HS-27A (cell line): ENCODE measurements at places on chromosomes 1 and 21.
A peak's percentile ranks its signal among the peaks of the same experiment; 100 is the strongest.

DNA sequence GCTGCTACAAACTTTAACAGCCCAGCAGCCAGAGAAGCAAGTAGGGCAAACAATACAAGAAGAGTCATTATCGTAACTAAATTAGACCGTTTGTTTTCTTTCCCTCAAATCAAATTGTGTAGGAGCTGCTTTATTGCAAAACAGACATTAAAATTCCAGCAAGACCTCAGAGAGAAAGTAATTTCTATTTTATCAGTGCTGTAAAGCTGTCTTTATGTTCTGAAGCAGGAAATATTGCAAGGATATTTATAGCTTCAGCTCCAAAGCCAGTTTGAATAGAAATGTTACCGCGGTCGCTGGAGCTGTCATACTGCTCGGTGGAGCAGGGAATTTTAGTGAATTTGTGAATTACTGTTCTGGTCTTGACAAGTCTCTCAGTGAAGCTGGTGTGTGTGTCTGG is 503.8 kb upstream of the PLXNA2 start:
- DNase-seq = no peak

- no peak for DNase-seq
Measured at GRCh38 chr1:47830021-47830420, 167.2 kb downstream of the TRABD2B start.

DNA sequence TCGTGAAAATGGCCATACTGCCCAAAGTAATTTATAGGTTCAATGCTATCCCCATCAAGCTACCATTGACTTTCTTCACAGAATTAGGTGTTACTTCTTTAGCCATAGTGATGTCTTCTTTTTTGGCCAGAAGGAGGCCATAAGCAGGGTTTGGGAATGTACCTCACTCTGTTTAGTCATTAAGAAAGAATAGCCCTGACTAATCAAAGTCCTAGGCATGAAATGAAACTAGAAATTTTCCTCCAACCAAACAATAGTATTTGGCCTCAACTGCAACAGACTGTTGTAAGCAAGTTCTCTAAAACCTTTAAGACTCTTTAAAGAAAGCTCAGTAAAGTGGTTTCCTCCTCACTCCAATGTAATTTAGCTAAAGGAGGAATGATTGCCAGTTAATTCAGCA is 163.9 kb downstream of the AKT3 start:
- DNase-seq = no peak

- DNase-seq = no peak
Measured at GRCh38 chr1:59015708-59016107, 231.9 kb upstream of the JUN start.

- no peak for DNase-seq
Measured at GRCh38 chr1:9040659-9041030, 14.4 kb upstream of the SLC2A7 start.

DNA sequence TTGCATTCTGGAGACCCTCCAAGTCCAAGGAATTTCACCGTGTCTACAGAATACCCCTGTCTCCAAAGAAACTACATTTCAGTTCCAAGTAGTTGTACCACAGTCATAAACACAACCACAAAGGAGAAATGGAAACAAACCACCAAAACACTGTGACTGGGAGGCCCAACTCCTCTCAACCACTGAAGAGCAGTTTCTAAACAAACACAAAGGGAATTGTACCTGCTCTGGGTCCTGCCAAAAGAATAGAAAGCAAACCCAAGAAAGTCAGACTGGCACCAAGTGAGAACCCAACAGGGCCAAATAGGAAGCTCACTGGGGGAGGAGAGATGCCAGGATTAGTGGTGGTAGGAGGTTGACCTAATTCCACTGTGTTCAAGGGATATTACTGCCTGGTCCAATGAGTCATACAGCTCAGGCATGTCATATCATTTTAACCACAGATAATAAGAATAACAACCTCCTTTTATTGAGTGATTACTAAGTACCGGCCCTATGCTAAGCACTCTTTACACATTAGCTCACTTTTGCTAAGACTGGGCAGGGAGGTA is 123.9 kb upstream of the PPP2R5A start:
- DNase-seq = peak; percentile 45

DNA sequence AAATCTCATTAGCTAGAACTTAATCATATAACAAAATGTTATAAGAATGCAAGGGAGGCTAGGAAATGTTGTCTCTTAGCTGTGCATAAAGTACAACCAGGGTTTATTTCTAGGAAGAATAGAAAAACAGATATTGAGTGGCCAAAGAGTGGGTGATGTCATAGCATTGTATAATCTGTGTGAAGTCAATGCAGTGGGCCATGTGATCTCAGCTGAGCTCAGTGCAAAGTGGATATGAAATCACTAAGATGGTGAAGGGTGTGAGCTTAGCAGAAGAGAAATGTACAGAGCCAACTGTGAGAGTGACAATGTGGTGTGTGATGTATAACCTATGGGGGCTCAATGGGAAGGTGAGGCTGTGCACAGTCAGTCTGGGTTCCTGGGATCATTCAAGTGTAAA is 29.7 kb upstream of the DUSP23 start:
- DNase-seq = no peak

DNA sequence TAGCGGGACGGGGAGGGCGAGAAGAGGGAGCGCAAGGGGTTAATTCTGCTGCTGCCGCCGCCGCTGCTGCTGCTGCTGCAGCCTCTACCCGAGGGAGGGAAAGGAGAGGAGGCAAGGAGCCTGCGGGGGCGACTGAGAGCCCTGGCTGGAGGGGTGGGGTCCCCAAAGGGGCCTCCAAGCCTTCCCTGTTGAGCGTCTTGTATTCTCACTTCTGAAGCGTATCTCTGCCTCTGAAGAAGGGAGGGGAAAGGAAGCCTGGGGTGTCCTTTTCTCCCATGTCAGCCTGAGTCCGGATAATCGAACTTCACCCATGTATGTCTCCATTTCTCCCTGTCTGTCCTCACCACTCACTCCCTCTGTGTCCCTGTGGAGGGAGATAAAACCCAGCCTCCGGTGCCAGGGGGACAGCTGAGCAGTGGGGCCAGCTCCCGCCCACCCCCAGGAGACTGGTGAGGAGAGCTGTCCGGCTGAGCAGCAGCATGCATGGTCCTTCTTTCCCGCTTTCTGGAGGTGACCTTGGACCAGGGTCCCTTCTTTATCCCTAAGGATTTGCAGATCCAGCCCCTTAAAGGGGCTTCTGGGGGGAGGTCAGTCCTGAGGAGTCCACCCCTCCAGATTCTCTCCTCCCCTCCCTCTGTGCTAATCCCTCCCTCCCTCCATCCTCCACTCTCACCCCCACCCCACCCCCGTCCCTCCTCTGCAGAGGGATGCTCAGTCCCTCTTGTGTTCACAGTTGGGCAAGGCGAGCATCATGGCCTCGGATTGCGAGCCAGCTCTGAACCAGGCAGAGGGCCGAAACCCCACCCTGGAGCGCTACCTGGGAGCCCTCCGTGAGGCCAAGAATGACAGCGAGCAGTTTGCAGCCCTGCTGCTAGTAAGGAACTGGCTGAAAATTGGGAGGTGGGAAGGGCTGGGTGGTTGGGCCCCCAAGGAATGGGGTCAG is 1.0 kb downstream of the NCDN start:
- DNase-seq = no peak

DNA sequence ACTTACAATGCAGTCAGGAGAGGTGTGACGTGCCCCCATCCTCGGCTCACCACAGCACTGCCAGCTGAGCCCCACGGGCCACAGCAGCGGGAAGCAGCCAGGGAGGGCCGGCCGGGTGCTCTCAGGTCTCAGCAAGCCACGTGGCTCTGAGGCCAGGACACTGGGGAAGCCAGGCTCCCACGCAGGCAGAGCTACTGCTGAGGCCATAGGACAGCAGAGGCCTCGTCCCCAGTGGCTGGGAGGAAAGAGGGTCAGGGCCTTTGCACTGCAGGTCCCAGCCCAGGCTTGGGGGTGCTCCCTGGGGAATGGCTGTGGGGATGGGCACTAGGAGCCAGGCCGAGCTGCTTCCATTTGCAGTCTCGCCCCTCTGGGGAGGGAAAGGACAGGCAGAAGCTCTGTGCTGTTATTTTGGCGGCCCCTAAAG is 5.8 kb downstream of the LRRC47 start:
- DNase-seq = no peak

DNA sequence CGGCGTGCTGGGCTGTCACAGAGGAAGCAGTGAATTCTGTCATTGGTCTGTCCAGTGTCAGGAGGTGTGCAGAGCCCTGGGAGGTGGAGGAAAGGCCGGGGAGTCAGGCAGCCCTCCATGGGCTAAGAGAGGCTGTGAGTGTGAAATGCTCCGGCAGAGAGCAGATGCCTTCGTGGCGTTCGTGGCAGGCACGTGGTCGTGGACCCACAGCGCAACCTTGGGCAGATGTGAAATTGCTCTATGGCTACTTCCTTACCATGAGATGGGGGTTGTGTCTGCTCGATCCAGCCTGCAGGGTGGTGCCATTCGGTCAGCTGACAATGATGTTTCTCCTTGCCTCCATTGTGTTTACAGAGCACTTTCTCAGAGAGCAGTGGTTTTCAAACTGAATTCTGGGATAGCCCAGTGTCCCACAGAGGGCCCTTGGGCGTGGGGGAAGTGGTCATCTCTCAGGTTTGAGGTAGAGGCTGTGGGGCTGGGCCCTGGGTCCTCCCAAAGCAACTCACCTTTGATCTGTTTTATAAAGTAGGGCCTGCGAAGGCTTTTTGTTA is 27.9 kb downstream of the TNFRSF1B start:
- no peak for DNase-seq

- no peak for DNase-seq
Measured at GRCh38 chr1:2556277-2556677, at the start of gene TNFRSF14. Gene TNFRSF14 (plus strand): TSS chr1:2556371. CDS start chr1:2556665, 294 bp downstream.

GRCh38 chr21:14453339-14454015 is 70.5 kb upstream of the HSPA13 start:
- no peak for DNase-seq

GRCh38 chr21:29939924-29940275 is at the start of gene GRIK1:
Gene GRIK1 (minus strand): TSS chr21:29939996.
- DNase-seq = no peak

DNA sequence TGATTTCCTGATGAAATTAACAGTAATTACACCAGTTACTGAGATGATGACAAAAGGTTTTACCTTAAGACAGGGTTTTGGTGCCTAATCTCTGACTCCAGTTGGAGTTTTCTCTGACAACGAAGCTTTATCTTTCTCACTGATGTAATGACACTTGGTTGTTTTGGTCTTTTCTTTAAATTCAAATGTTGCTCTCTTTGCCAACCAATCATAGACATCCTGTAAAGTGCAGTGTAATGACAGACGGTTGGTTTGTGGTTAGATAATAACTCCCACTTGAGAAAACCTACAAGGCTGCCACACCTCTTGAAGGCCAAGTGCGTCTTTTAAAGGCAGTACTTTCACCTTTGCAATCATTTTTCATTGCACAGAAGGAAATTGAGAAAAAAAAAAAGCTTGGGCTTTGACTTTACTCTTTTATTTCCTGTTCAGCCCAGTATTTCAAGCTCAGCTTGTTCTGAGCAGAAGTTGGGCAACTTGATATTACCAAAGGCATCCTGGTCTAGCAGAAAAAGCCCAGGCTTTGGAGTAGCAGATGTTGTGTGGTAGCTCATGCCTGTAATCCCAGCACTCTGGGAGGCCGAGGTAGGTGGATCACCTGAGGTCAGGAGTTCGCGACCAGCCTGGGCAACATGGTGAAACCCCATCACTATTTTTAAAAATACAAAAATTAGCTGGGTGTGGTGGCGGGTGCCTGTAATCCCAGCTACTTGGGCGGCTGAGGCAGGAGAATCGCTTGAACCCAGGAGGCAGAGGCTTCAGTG is 14.9 kb downstream of the PDIK1L start:
- DNase-seq = no peak

DNA sequence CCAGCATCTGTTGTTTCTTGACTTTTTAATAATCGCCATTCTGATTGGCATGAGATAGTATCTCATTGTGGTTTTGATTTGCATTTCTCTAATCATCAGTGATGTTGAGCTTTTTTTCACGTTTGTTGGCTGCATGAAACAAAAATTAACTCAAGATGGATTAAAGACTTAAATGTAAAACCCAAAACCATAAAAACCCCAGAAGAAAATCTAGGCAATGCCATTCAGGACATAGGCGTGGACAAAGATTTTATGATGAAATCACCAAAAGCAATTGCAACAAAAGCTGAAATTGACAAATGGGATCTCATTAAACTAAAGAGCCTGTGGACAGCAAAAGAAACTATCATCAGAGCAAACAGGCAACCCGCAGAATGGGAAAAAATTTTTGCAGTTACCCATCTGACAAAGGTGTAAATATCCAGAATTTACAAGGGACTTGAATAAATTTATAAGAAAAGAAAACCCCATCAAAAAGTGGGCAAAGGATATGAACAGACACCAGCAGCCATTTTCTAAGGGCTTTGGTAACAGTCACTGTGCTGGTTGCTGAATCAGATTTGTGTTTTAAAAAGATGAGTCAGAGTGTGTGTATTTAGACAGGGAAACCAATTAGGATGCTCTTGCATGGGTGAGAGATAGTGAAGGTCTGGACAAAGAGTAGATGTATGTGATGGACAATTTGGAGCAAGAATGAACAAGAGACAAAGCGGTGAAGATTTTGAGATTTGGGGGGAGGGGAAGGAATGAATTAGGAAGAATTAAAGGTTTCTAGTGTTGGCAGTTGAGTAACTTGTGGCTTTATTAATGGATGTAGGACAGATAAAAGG is 110.7 kb downstream of the RYR2 start:
- no peak for DNase-seq

- DNase-seq = no peak
Measured at GRCh38 chr1:156549831-156550230, 22.5 kb downstream of the IQGAP3 start.

DNA sequence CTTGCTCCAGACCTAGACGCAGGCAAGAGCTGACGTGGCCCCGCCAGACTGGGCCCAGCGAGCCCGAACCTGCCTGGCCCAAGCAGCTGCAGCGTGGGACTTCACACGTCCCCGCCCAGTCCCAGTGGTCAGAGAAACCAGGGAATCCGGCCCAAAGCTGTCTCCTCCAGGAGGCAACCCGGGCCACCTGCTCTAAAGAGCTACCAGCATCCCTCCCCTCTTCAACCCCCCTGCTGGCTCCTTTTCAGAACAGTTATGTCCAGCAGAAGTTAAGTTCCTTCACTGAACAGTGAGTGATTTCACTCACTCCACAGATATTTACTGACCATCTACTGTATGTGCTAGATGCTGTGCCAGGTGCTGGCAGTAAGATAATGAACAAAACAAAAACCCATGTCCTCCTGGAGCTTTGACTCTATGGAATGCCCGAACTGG is 2.1 kb upstream of the EFNA1 start:
- DNase-seq = no peak

DNA sequence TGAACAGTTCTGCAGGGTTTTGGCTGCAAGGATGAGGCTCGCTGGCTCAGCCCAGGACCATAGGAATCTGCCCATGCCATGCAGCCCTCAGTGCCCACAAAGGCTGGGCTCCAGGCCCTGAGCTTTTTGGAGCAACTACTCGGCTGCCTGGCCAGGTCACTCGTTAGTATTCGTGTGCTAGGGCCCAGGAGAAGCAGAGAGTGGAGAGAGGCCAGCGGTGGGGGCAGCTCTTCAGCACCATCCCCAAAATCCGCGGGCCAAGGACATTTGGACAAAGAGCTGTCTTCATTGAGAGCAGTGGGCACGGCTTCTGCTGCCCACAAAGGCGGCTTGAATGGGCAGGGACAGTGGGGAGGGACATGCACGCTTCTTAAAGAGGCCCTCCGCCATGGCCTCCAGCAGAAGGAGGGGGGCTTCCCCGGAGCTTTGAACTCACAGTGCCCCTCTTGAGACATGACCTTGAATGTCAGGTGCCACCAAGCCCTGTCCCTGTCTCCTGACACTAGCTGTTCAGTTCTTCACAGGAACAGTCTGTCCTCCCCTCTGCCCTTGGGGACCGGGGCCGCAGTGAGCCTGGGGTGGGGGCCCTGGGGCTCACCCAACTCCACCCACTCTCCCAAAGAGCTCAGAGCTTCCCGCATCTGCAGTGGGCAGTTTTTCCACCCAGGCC is 106.1 kb upstream of the ARHGEF16 start:
- no peak for DNase-seq

GRCh38 chr1:104745875-104746274 is 996.2 kb downstream of the AMY1C start:
- no peak for DNase-seq
